ENCODE measurements at places on chromosomes 13 and 19. TPM values are rescaled to one million over a fixed set of nuclear protein-coding genes. Genes with fewer than 3 reads are reported as not detected.
A peak's percentile ranks its signal among the peaks of the same experiment; 100 is the strongest.

- peak; percentile 98 for DNase-seq
These were observed 2.2 kb downstream of the HIF3A start for GRCh38 chr19:46299004-46299509.

DNA sequence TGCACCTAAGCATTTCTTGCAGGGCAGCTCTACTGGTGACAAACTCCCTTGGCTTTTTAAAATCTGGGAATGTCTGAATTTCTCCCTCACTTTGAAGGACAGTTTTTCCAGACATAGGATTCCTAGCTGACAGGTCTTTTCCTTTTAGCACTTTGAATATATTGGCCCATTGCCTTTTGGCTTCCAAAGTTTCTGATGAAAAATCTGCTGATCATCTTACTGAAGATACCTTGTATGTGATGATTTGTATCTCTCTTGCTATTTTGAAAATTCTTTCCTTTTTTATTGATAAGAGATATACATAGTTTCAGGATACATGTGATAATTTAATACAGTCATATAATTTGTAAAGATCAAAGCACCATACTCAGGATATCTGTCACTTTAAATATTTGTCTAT, 211.1 kb downstream of the ZIC5 start:
- no peak for DNase-seq

DNA sequence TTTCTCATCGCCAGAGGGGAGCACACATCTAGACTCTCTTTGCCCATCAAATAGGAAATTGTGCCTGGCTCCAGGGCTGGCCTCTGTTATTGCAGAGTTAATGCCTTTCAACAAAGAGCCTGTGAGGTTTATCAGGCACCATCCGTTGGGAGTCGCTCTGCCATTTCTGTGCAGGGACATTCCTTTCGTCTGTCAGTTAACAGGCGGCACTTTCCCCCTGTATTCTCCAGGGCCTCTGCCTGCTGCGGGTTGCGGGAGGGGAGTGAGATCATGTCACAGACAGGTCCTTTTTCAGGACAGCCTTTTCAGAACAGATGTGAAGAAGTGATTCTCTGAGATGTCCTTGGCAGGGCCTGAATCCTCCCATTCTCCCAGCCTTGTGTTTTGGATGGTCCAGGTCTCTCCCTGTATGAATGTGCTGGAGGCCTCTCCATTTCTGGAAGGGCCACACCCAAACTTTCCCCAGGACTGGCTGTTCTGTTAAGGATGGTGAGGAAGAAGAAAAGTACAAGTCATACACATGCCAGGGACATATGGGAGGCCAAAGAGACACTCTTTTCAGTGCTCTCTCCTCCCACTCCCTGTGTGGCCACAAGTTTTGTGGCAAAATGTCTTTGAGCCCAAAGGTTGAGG, 14.9 kb downstream of the SERP2 start:
- no peak for DNase-seq

DNA sequence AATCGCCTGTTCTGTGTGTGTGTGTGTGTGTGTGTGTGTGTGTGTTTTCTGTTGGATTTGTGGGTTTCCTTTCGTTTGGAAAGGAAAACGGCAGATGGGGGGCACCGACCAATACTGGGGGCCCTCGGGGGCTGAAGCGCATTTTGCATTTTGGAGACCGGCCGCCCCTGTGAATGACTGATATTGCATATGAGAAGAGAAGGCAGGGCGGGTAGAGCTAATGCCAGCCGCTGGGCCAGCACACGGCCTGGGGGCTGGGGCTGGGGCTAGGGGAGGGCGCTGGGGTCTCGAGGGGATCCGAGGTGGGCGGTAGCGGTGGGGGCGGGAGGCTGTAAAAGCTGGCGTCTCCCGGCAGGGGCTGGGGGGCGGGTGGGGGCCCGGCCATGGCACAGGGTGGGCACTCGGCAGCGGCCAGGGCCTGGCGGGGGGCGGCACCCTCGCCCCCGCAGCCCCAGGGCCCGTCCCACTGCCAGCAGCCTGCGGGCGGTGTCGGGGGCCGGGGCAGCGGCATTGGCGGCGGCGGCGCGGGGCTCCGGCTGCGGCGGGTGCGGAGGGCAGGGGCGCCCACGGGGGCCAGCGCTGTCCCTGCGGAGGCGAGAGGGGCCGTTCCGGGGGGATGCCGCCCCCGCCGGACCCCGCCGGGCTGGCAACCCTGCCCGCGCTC, 11.2 kb downstream of the ANO8 start:
- DNase-seq = no peak

DNA sequence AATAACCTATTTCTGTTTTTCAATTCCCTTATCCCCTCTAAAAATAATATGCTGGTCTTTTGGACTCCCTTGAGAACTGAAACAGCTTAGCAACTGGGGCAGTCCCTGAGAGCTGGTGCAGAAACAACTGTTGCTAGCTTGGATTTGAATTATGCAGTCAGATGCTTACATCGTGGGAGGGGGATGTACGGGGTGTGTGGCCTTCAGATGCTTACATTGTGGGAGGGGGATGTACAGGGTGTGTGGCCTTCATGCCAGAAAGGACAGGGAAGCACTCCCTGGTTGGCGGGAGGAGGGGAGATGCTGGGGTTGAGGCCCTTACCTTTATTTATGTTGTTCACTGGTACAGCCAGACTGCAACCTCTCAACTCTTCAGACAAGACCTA, 25.6 kb downstream of the LRCH1 start:
- DNase-seq = no peak

GRCh38 chr19:3270902-3271301, 46.4 kb downstream of the CELF5 start:
- no peak for DNase-seq

DNA sequence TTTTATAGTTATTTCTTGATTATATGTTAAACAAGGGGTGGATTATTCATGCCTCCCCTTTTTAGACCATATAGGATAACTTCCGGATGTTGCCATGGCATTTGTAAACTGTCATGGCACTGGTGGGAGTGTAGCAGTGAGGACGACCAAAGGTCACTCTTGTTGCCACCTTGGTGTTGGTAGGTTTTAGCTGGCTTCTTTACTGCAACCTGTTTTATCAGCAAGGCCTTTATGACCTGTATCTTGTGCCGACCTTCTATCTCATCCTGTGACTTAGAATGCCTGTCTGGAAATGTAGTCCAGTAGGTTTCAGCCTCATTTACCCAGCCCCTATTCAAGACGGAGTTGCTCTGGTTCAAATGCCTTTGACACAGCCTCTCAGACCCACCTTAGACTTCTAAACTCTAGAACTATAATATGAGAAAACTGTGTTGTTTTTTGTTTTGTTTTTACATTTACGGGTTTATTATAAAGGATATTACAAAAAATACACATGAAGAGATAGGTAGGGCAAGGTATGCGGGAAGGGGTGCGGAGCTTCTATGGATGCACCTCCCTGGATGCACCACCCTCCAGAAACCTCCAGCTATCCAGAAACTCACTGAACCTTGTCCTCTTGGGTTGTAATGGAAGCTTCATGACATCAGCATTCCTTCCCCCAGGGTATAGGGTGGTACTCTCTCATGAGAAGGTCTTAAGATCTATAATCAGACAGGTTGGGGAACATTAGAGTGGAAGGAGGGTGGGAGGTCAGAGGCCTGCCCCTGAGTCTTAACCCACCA, 15.8 kb upstream of the SPRYD7 start:
- DNase-seq = no peak

DNA sequence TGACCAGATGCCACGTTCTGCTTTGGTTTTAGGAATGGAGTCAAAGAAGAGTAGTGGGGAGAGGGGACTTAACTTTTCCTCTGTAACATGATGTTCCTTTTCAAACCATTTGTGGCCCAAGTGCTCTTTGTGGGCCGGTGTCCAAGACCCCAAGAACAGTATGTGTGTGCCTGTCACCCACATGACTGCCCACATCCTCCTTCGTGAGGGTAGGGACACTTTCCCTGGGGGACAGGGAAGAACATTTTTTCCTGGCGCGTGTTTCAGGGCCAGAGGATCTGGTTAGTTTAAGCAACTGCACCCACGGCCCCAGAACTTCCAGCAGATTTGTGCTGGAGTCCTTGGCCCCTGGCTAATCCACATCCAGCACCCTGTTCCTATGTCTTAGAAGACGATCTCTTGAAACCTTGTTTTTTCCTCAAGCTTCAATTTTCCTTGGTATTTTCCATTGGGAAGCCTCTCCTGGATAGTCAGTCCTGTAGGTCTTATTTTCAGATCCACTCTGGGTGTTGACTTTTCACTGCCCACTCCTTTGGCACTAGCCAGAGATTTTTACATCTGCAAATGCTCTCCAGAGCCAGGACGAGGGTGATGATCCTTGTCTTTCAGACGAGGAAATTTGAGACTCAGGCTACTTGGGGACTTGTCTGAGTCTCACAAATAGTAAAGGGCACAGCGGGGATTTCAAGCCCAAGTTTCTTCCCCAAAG, 10.8 kb upstream of the CCDC97 start:
- no peak for DNase-seq

DNA sequence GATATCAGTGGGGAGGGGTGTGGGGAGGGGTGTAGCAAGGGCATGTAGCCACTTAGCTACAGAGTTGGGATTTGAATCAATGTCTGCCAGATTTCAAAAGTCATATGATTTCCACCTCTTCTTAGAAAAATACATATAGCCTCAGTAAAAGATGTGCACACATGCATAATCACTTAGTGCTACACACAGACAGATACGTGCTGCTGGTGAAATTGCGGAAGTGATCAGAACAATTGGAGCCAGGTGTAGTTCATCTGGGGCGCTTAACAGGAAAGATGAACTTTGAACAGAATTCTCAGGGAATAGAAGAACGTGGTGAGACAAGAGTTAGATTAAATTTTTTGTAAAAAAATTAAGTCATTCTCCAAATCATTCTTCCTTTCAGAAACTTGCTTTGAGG, 333.1 kb downstream of the KCNRG start:
- no peak for DNase-seq

DNA sequence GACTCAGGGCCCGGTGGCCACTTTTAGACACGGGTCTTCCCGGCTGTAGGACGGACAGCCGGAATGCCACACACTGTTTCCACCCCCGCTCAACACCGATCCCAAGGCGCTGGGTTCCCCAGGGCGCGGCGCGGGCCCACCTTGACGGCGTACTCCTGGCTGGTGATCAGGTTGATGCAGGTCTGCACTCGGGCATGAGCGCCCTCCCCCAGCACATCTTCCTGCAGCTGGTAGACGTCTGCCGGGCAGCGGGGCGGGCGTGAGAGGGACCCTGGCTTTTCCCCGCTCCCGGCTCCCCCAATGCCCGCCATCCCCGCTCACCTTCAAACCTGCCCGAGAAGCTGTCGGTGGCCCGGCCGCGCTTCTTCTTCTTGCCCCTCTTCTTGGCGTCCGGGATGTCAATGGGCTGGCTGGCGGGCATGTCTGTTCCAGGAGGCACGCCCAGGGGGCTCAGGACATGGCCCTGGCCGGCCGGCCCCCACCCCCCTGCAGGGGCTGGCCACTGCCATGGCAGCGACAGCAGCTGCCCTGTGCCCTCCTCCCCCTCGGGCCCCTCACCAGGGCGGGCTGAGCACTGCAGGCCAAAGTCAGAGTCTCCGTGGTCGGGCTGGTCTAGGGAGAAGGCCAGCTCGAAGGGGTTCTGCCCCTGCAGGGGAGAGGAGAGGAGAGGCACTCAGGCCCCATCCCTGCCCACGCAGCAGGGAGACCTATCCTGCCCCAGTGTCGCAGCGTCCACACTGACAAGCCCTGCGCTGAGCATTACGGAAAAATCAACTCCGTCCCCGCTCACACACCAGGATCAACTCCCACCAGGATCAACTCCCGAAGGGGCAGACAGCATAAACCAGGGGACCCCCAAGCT, 4.8 kb downstream of the MKNK2 start:
- DNase-seq = no peak

DNA sequence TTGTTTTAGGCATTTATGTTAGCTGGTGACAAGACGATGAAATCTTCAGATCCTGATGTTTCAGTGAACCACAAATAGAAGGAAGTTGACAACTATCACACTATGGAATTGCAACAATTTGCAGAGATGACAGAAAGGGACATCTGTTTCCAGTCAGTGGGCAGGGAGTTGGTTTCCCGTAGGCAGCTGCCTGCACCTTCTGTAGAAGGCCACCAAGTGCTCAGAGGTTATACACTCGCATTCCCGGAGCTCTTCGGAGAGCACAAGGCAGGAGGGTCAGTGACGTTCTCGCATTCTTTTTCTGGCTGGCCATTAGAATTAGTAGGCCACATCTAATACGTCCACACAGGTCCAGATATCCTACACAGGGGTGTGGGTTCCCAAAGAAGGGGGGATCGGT, 129.4 kb downstream of the SHISA2 start:
- no peak for DNase-seq

DNA sequence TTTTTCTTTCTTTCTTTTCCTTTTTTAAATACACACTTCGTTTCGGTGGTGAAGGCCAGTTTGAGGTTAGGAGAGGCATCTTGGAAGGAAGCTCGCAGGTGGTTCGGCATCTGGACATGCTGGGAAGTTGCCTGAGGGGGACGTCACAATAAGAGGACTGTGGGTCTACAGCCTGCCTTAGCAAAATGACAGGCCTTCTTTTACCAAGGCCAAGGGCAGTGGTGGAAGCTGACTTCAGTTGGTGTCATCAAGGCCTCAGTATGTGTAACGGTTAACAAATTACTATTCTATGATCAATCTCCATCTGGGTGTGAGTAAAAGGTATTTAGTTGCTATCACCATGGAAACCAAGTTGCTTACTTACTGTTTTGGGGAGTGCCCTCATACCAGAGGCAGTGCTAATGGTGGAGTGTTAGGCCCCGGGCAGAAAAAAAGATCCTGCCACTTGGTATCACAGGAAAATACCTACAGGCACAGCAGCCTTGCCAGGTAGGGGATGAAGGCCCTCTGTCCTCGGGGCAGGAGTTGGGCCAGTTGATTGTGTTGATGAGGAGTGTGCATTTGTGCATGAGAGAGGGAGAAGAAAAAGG, 10.3 kb downstream of the ACTN4 start:
- no peak for DNase-seq

GRCh38 chr19:43768273-43769050, 12.3 kb downstream of the KCNN4 start:
- DNase-seq = no peak

- no peak for DNase-seq
These were observed 46.3 kb downstream of the SIPA1L3 start for GRCh38 chr19:37953171-37953917.

- DNase-seq = no peak
These were observed 3.5 kb upstream of the SBNO2 start for GRCh38 chr19:1177322-1178114.

GRCh38 chr19:53091413-53092254, 11.6 kb downstream of the ZNF160 start:
- no peak for DNase-seq

DNA sequence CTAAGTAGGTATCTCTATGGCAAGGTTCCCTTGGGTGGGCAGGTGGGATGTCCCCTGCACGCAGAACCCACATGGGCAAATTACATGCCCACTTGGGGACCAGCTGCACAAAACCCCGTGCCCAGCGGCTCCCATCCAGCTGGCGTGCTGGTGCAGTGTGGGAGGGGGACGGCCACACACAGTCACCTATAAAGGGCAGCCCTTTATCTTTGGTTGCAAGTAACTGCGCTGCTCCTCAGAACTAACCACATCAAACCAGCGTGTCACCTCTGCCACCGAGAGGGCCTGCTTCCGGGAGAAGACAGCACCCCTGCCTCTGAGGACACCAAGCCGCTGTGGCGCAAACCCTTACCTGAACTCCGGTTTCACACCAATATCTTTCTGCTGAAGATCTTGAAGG, 32.2 kb downstream of the ANKRD27 start:
- no peak for DNase-seq

The ZSCAN1 gene
- not detected for total RNA-seq

The LYL1 gene
- total RNA-seq = 7.2 TPM

The C13orf42 gene
- total RNA-seq = not detected

The MCEMP1 gene
- total RNA-seq = 0.18 TPM

The SAMD4B gene
- total RNA-seq = 43.0 TPM

The TNFRSF19 gene
- 29.6 TPM for total RNA-seq

The SIGLEC14 gene
- 2.0 TPM for total RNA-seq
